Stimulated activated CD8-positive, alpha-beta memory T cell treated with anti-CD3 and anti-CD28 coated beads, Interleukin-7, amount 100 ng/mL, for 1 hour (primary cell): ENCODE measurements at places on chromosomes 12 and 14.

DNA sequence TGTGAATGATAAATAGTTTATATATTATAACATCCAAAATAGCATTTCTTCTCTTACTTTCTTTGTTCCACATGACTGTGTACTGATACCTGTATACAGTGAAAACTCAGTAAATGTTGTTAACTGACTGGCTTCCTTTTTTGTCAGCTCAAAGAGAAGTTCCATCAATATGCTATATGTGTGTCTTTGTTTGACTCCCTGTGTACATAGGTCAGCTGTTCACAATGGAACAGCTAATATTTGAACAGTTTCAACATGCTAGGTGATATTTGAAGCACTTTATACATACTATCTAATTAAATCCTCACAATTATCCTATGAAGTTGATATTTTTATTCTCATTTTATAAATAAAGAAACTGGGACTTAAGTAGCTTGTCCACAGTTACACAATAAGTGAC, 15.3 kb upstream of the KICS2 start:
- no peak for DNase-seq

DNA sequence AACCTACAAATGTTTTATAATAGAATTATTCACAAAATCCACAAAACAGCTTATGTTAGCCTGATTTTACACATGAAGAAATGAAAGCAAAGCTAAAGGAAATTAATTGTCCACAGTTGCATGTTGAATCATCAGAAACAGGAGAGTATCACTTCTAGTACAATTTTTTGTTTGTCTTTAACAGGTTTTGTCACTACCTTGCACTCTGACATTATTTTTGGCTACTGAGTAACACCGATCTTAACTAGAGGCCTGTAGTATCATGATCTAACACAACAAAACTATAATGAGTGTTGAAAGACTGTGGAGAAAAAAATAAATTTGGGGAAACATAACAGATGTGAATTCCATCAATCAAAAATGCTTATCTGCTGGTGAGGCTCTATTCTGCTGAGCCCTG, 60.1 kb downstream of the TAOK3 start:
- DNase-seq, result no peak

- DNase-seq, result no peak
Observed at GRCh38 chr12:85155791-85156190, 119.6 kb downstream of the LRRIQ1 start.

DNA sequence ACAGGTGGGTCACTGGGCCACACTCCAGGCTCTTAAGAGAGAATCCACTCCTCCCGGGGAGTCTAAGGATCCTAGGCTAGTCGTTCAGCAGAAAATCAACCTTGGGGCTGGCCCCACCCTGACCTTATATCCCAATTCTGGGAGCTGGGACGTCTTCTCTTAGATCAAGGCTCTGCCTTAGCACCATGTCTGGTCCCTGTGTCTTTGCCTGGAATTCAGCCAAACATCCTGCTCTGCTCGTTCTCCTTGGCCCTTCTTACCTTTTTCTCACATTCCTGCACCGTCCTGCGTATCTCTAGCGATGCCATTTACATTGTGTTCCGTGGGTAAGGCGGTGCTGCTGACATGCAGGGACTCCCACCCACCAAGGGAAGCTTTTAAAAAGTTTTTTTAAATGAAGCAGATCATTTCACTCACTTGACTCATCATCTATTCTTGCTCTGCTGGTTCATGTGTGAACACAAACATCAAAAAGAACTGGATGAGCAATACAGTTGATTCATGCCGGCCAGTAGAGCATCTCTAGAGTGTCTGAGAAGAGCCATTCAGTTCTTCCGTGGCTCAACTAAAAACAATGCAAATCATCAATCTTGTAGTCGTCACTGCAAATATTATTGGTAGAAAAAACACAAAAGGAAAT, 50.2 kb downstream of the KCNK13 start:
- no peak for DNase-seq

DNA sequence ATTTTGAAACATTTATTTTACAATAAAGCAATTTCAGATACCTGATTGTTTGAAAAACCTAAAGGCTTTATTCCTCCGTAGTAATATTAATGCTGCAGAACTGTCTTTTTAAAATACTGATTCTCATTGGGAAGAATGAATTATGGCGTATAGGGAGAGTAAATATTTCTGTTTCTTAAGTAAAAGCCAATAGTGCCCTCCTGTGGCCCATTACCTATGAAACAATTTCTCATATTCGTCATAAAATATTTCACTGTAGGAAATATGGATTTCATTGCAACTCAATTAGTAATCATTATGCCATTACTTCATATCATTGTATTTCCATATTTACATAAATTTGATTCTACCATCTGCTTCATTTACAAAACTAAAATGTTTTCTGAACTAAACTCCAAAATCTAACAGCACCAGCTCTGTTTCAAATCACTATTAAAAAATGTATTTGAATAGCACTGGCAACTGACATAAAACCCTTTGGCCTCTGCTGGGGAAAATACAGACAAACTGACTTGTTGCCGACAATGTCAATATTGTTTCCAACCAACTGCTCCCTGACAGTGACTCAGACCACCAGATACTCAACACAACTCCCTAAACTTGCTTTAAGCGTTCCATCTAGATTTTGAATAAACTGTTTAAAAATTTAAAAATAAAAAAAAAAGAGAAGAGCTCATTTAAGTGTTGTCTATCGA, 290.3 kb downstream of the NAV3 start:
- no peak for DNase-seq

- DNase-seq, result no peak
Observed at GRCh38 chr14:33348510-33348909, 409.8 kb downstream of the NPAS3 start.

DNA sequence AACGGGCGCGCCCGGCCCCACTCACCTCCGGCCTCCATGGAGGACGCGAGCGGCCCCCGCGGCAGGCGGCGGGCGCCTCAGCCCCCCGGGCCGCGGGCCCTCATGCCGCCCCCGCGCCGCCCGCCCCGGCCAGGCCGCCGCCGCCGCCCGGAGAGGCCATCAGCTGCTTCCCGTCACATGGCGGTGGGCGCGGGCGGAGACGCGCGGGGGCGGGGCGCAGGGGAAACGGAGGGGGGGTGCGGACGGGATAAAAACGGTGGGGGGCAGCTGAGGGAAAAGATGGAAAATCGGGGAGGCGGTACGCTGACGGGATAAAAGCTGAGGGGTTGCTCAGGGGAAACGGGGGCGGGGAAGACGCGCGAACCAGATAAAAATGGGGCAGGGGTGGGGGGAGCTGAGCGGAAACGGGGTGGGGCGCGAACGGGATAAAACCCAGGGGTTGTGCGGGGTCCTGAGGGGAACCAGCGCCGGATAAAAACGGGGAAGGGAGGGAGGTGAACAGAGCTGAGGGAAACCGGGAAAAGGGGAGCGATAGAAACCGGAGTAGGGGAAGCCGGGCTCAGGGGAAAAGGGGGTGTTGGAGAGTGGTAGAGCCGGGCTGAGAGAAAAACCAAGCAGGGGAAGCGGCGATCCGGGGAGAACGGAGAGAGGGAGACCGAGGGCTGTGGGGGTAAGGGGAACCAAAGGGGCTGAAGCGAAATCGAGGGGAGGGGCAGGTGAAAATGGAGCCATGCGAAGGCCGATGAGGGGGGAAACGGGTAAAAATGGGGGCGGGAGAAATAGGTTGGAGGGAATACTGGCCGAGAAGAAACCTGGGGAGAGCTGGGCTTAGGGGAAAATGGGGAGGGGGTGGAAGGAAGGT, at the start of gene WSB2:
WSB2 (minus strand) TSS at position 169 of the 862 bp plus-strand sequence; CDS start at position 38, 131 bp downstream.
- DNase-seq, result peak; percentile 39

DNA sequence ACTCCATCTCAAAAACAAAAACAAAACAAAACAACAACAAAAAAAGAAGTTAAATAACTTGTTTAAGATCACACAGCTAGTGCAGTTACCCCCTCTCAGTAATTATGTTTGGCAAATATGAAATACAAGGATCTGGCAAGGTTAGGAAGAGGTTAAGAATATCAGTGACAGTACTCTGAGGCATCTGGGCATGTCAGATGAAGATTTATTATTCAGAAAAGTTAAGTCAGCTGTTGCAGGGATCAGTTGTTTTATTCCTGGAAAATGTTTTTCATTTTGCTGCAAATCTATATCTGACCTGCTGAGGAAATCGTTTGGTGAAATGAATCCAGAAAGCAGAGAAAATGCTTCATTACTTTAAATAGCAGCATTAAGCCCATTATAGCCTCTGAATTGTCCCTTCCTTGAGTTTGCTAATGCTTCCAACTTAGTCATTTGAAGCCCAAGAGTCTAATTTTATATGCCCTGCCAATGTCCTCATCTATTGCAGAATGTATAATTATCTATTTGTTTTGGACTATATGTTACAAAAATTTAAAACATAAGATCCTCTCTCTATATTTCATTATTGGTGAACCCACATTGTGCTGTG, 8.1 kb downstream of the GPX2 start:
- DNase-seq, result no peak

DNA sequence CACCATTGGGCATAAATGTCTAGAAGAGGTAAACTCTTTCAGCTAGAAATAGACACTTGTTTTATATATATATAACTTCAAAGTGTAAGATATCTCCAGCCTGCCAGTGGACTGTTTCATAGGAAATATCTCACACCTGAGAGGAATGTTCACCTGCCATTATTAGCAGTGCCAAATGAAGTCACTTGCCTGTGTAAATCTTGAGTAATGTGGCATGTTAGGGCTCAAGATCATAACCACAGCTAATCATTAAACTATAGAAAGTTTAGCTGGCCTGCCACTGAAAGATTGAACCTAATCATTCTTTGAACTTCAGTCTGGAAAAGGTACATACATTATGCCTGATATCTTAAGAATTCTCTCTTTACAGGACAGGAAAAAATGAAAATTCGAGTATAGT, 25.5 kb upstream of the KCNJ8 start:
- no peak for DNase-seq

GRCh38 chr12:26869104-26869494, 36.1 kb upstream of the ITPR2 start:
- no peak for DNase-seq

- no peak for DNase-seq
Observed at GRCh38 chr12:2876431-2877046, 435 bp downstream of the FOXM1 start.

DNA sequence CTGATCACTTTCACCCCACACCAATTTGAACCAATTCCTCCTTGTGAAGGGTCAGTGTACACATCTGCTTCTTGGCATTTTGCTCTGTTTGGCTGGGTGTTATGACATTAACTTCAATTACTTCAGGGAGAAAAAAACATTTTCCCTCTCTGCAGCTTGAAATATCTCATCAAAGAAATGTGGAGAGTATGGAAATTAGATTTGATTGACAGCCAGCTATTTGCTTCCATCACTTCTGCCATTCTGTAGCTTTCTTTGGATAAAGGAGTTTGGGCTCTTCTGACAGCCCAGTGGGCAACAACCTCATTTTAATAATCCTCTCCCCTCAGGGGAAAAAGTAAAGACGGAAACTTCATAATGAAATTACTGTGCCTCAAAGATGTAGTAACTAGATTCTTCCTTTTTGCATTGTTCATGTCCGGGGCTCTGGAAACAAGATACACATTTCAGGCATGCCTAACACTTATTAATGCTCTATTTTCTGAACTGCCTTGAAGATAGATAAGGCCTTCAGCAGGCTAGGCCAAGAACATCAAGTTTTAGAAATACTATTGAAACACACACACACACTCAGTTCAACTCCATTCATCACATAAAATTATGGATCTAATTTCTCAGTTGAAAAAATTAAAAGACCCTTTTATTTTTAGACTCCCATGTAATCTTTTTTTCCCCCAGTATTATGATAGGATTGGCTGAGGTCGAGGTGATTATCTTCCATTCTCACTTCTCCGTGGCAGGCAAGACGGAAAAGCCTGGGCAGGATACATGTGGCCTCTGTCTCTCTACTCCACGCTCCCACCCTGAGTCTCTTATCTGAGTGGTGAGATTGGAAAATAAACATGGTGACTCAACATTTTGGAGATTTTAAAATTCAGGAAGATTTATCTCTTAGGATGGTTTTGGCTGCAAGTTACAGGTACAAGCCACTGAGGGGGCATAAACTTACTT, 10.3 kb upstream of the GPHB5 start:
- DNase-seq, result no peak

- no peak for DNase-seq
Observed at GRCh38 chr14:52961060-52961639, 10.3 kb upstream of the FERMT2 start.

- no peak for DNase-seq
Observed at GRCh38 chr14:71175491-71175890, 268.2 kb downstream of the PCNX1 start.

DNA sequence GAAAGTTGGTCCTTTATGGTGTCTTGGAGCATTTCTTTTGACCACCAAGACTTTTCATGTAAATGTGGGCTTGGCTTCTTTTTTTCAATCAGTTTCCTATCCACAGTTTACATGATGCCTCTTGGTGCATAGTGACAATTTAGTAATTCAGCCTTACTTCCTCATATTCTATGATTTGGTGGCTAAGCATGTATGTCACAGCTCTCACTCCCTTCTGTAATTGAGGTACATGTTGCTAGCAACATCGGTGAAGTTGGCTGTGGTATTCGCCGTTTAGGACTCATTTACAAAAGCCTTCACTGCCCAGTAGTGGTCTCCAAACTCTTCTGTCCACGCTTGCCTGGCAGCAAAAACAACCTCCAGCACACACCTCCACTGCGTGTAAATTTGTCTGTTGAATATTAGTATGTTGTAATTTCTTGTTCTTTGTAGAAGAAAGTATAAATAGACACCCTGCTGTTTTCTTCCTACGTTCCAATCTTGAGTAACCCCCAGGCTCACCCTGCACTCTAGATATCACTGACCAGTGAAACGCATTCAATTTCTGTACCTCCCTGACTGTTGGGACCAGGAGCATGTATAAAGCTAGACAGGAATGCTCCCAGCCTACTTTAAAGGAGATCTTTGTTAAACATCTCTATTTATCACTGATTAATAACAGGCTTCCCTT, 90.4 kb downstream of the PPP2R5C start:
- DNase-seq, result no peak

DNA sequence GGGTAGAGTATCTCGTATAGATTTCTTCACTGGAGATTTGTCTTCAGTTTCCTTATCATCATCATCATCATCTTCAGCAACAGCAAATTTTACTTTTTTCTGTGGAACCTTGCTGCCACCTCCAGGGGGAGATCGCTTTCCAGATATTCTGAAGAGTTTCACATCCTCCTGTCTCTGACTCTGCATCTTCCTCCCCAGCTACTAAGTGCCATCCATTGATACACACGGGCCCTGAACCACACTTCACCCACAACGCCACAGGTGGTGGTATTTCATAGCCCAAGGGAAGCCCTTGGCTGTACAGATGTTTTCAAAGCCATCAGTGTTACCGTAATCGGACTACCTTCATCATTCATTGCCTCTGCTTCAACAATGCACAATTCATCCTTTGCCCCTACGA, 82.2 kb downstream of the PPP2R5C start:
- no peak for DNase-seq

DNA sequence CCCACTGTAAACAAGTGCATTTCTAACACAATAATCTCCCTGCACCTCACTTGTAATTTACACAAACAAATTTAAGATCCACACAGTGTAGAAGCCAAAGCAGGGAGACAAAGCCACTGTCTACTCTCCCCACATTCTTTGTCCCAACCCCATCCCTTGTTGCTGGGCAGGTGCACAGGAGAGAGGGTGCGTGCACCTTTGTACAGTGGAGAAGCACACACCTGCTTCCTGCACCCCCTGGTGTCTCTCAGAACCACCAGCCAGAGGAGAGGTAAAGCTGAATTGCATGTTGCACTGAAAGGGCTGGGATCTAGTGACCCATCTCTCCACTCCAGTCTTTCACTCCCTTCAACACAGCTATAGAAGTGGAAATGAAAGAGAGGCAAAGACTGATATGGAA, 51.4 kb upstream of the IFNG-AS1 start:
- no peak for DNase-seq

GRCh38 chr12:57795354-57795753, 12.8 kb downstream of the TSFM start:
- no peak for DNase-seq

GRCh38 chr12:10406725-10407124, 2.8 kb downstream of the KLRC4 start:
- no peak for DNase-seq
